Thoracic aorta (tissue), 2 donors: ENCODE measurements at places on chromosomes 6 and 20.
A peak's percentile ranks its signal among the peaks of the same experiment; 100 is the strongest.

GRCh38 chr20:362271-363254 lies 15.7 kb downstream of the NRSN2 start:
- peak; percentile 24 for DNase-seq

GRCh38 chr20:32789896-32790750 lies 27.9 kb downstream of the DNMT3B start:
- peak; percentile 25 for DNase-seq

GRCh38 chr6:35272005-35272404 lies 12.5 kb downstream of the ZNF76 start:
- no peak for DNase-seq

DNA sequence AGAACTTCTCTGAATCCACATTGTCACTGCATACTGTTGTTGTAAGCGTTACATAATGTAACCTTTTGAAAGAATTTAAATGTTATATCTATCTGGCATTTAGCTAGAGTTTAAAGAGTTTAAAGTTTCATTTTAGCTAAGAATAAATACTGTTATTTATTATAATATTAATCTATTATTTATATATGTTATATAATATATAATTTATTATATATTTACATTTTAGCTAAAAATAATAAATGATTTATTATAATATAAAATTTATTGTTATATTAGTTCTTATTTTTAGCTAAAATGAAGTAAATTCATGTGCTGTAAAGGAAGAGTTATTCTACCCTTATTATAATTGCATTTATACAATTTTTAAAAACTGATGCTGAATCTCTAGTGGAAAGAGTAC lies 255.4 kb upstream of the QKI start:
- DNase-seq = no peak

GRCh38 chr6:128379577-128379976 lies 140.8 kb downstream of the PTPRK start:
- DNase-seq = no peak

- DNase-seq = no peak
Measured at GRCh38 chr6:91653895-91654294, 1067.0 kb upstream of the MAP3K7 start.

- no peak for DNase-seq
Measured at GRCh38 chr6:17688481-17688880, 18.2 kb downstream of the NUP153 start.

GRCh38 chr20:942611-943010 lies 26.5 kb upstream of the ANGPT4 start:
- DNase-seq = no peak

DNA sequence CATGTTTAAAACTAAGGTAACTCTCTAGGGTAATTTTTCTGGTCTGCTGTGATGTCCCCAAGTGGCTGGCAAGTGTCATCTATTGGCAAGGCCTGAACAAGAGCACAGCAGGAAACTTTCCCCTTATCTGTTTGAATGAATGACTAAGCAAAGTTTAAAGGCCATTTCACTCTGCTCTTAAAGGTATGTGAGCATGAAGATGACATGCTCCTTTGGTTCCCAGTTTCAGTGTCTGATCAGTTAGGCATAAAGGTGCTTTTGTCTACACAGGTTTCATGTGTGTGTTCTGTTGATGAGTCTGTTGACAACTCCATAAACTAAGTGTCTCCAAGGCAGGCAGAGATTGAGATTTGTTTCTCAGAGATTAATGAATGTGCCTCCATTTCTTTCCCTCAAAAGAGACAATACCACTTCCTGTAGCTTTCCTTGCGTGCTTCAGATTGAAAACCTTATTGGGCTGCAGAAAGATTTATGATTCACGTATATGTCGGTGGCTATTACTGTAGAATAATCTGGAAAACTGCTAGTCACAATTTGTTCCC lies 83.9 kb downstream of the MAP3K7 start:
- no peak for DNase-seq

- DNase-seq = no peak
Measured at GRCh38 chr6:391559-392440, at the start of gene IRF4. IRF4 (plus strand) TSS chr6:391752; CDS start chr6:393153, 1,401 bp downstream.

DNA sequence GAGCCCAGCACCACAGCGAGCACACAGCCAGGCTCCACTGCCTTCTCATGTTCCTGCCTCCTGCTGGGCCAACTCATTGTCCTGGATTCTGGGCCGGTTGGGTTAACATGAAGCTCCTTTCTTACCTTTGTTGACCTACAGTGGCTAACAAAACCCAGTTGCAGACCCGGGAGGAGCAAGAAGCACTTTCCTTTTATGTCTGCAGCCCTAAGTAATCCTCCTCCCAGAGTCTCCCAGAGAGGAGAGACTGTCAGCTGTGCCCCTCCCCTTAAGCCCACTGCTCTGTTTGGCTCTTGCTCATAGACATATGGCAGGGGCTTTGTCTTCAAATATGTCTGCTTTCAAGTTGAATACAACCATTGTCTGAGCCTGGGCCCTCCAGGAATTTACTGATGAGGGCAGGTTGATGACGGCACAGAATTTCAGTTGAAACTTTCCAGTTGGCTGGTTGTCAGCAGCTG lies 55.2 kb downstream of the PSMB1 start:
- DNase-seq = no peak

- DNase-seq = no peak
Measured at GRCh38 chr6:107386340-107386739, 73.0 kb downstream of the PDSS2 start.

- no peak for DNase-seq
Measured at GRCh38 chr6:148389917-148390316, 47.3 kb downstream of the SASH1 start.

DNA sequence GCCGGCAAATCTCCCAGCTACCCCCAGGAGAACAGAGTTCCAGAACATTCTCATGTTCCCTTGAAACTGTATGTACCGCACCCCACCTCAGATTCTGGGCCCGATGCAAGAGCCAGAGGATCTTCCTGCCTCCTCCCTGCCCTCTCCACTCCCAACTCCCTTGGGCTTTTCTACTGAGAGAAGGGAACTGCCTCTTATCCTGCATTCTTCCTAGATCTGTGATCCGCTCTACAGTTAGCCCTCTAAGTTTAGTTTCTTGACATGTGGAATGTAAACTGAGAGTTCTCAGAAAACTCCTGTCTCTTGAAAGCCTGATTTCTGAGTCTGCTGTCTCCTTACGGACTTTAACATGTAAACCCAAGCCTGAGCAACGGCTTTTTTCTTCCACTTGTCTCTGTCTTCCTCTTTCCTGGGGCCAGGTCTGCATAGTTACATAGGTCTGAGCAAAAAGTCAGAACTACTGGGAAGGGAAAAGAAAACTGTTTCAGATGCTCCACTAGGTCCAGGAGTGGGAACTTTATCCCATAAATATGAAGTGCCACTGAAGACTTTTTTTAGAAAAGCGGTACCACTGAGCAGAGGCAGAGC lies 86.5 kb upstream of the TNFAIP3 start:
- DNase-seq = no peak

DNA sequence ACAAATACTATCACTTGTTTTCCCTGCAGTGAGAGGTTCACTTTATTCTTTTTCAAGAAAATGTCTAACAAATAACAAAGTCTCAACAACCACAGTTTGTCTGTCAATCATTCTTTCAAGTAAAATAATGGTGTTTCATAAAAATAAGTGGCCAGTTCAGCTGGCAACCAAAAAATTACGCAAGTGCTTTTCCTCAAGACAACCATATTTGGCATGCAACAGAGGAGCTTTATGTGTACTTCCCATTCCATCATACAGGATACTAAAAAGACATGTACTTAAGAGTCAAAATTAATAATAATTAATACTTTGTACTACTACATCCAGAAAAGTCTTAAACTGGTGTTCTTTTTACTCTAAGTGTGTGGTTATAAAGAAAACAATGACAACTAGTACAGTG lies 34.6 kb downstream of the ATG5 start:
- no peak for DNase-seq

- no peak for DNase-seq
Measured at GRCh38 chr20:31638816-31639215, 1.1 kb downstream of the COX4I2 start.

- DNase-seq = no peak
Measured at GRCh38 chr6:36227379-36228228, 31.1 kb downstream of the BRPF3 start.

DNA sequence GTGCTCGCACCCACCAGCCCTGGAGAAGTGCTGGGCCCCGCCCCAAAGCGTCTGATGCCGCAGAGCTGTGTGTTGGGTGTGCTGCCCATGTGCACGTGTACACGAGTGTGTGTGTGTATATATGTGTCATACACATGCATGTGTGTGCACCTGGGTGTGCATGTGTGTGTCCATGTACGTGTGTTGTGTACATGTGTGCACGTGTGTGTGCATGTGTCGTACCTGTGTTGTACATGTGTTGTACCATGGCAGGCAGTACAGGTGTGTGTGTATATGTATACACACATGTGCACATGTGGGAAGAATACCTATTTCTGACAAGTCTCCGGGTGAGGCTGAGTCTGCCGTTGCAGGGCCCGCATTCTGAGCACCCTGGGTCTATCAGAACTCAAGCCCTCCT lies 6.2 kb upstream of the MRGBP start:
- DNase-seq = no peak

GRCh38 chr6:1657116-1657770 lies 47.5 kb downstream of the FOXC1 start:
- DNase-seq = no peak

GRCh38 chr20:34570859-34571306 lies 12.4 kb downstream of the MAP1LC3A start:
- no peak for DNase-seq

DNA sequence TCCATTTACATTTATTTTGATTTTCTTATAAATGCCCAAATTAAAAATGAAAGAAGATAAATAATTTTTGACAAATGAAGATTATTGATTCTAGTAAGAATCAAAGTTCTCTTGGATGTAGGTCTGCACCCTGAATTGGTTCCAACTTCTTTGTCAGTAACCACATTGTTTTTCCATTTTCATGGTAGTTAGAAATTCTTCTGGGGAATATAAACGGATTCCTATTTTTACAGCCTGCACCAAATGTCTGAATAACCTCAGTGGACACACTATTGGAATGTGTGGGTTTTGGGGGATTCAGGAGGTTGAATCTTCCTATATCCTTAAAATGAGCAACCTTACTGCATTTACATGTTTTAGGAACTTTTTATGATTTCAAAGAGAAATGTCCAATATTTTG lies 1085.3 kb upstream of the MAP3K7 start:
- no peak for DNase-seq

DNA sequence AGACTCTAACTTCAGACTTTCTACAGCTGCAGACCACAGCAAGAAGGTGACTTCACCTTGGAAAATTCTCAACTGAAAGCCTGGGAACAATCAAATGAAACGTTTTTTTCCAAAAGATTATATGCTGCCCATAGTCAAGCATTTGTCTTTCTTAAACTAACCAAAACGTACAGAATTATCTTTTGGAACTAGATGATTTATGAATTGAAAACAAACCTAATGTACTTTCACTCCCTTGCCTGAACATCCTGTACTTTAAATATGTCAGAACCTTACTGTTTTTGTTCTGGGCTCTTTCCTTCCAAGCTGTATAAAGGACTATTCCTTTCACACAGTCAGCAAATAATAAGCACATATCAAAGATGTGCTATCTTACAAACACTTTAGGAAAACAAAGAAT lies 62.4 kb upstream of the TNFAIP3 start:
- DNase-seq = no peak

- DNase-seq = no peak
Measured at GRCh38 chr20:57594092-57594951, 25.9 kb downstream of the ZBP1 start.

DNA sequence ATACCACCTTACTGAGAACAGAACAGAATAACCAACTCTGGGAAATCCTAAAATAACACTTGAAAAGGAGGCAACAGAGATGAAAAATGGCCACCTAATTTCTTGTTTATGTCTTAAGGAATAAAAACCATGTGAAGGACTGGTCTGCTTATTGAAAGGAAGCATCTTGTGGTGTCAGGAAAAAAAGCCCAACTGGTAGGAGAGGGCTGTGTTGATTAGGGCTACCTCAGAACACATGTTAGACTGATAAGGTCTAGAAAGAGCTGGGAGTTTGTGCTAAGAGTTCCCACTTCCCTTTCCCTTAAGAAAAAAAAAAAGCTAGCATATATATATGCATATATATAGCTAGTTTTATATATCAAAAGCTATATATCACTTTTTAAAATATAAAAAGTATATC lies 425.3 kb upstream of the BTBD3 start:
- DNase-seq = no peak

DNA sequence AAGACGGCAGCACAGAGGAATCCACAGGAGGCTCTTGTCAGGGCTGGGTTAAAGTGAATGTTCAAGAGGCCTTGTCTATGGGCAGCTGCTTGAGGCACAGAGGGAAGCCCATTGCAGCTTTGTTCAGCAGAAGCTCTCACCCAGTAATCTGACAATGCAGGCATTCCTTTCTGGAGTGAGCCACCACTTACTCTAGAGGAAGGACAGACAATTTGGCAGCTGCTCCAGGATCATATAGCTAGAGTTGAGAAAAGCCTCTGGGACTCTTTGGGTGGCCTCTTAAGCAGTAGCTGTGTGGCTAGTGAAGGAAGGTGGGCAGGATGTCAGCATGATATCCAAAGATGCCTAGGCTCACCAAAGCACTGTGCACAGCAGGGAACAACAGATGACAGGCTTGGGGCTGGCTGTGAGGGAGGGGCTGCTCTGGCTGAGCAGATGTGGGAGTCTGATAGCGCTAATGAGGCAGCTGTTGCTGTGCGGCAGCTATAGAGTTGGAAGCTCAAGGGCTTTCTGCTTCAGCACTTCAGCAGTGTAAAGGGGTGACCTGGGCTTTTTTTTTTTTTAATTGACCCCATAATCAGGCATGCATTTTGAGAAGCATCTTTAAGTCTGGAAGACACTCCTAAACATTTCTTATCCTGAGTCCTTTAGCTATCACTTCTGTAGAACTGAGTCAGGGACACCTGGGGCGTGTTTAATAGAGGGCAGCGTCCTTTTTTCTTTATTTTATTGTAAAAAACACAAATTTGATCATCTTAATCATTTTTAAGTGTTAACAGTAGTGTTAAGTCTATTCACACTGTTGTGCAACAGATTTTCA lies 27.2 kb downstream of the CMTR1 start:
- DNase-seq = no peak

DNA sequence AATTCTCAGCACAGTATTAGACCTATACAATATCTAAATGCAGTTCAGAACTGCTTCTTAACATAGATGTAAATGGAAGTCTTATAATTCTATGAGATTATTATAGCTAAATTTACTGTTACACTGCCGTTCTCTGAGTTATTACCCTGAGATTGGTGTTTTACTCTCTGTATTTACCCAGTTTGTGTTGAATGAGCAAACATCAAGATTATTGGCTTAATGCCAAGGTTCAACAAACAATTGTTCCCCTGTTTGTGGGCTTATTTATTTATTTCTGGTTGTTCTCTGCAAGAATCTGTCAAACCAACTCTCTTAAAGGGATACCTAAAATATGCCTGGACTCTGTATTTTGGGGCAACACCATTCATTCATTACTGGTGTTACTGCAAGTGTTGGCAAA lies 5.2 kb upstream of the STMND1 start:
- DNase-seq = no peak
